GM23248 (cell line): ENCODE measurements at places on chromosomes 5 and 9.

- no peak for DNase-seq
These were observed 95.5 kb upstream of the SPATA31D4 start for GRCh38 chr9:81832571-81833285.

GRCh38 chr9:130118841-130119518, 53.2 kb upstream of the NCS1 start:
- DNase-seq: peak; percentile 66

GRCh38 chr5:174571662-174572397, 152.6 kb upstream of the MSX2 start:
- peak; percentile 76 for DNase-seq

DNA sequence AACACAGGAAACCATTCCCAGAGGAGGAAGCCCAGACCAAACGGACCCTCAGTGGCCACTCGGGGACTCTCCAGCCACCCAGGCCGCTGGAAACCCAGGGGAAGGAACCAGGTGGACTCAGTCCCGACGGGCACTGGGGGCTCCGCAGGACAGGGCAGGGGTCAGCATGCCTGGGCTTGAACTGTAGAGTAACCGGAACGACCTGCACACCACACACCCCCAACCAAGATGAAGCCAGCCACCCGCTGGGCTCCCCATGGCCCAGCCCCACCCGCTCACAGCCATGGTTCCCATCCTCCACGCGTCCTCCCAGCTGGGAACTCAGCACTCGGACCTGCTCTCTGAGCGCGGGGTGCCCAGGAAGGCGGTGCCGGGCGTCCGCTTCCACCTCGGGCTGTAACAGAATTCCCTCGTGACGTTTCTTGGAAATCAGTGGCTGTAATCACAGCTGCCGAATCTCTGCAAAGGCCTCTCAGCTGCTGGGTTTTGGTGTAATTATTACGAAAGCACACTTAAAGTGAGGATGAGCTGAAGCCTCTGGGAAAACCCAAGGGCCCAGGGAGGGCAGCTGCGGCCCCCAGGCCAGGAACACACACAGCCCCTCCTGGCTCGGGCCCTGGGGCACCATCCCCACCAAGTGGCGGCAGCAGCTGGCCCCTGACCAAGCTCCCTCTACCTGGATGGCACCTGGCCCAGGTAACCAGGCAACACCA, 13.8 kb downstream of the NACC2 start:
- DNase-seq: no peak

GRCh38 chr5:1729641-1730486, 69.8 kb downstream of the MRPL36 start:
- no peak for DNase-seq

GRCh38 chr9:2809692-2810419, 34.0 kb downstream of the PUM3 start:
- DNase-seq: peak; percentile 94

DNA sequence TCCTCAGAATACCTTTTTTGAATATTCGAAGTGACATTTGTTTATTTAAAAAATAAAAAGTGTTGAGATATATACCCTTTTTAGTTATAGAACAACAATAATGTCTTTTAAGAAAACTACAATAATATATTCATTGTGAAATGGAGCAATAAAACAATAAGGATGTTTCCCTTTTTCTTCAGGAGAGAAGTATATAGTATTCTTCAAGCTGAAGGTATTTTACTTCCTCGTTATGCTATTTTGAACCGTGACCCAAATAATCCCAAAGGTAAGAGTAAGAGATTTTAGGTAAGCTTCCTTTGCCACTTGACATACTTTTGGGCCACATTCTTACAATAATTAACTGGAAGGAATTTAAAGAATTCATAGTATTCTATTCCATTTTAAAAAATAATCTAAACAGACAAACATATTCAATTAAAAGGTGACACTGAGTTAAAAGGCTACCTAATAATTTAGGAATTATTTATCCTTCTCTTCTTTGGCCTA, 18.1 kb downstream of the PPIP5K2 start:
- no peak for DNase-seq

DNA sequence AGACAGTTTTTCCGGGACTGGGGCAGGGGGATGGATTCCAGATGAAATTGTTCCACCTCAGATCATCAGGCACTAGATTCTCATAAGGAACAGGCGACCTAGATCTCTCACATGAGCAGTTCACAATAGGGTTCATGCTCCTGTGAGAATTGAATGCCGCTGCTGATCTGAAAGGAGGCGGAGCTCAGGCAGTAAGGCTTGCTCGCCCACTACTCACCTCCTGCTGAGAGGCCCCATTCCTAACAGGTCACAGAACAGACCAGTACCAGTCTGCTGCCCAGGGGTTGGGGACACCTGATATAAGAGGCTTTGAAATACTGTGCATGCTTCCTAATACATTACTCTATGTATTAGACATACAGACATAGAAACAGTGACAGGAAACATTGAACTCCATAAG, 41.1 kb downstream of the PTPRD start:
- DNase-seq: no peak

DNA sequence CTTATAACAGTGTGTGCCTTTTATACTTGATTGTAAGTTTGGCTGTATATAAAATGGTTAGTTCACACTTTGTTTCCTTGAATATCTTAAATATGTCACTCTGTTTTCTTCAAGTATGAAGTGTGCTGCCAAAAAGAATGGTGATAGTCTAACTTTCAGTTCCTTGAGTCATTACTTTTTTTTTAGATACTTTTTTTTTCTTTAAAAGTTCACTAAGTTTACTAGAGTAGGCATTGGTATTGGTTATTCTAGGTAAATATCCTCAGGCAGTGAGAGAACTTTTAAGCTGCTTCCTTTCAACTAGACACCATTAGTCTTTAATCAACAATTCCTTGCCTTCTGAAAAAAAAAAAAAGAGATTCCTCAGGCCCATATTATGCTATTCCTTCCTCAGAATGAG, 41.9 kb downstream of the SPEF2 start:
- no peak for DNase-seq

DNA sequence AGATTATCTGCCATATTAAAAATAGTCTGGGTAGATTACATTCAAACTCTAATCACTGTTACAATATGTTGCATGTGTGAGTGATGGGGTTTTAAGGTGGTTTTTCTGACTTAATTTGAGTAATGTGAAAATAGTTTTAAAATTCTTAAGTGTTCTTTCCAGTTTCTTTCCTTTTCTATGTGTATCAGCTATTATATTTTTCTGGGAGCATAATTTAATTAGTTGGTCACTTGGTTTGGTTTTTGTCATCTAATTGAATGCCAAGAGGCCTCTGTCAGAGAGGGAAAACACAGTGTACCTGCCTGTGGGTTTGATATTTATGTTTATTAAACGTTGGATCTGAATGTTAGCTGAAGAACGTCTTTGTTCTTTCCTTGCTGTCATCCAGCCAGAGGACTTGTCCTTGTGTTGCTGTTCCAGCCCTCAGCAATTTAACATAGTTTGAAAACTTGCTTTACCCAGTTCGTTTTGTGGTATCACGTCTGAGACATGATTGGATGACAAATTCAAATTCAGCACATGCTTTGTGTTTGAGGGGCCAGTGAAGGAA, 19.5 kb downstream of the OTULIN start:
- DNase-seq: no peak

GRCh38 chr5:42756606-42757601, at the start of gene CCDC152:
CCDC152 (plus strand) TSS chr5:42756818; CDS start chr5:42759122, 2,304 bp downstream.
- DNase-seq: peak; percentile 52

DNA sequence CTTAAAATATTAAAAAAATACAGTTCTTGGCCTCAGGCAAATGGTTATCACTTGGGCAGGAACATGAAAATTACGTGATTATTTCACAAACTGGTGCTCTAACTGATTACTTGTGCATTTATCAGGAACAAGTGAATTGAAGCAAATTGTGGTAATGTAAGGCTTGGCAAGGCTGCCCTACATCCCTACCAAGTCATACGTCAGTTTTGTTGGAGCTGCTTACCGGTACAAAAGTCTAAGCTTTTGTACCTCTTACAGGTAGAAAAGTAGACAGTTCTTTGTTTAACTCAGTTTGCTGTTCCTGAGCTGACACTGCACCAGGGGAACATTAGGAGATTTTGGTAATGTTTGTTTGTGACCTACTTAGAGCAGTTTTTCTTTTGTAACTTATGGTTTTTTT, 2.2 kb downstream of the G3BP1 start:
- DNase-seq: peak; percentile 31

GRCh38 chr9:96204853-96205252, 97.1 kb downstream of the HSD17B3 start:
- DNase-seq: no peak
